ENCODE measurements at places on chromosomes 12 and 14. TPM values are rescaled to one million over a fixed set of nuclear protein-coding genes. Genes with fewer than 3 reads are reported as not detected.

DNA sequence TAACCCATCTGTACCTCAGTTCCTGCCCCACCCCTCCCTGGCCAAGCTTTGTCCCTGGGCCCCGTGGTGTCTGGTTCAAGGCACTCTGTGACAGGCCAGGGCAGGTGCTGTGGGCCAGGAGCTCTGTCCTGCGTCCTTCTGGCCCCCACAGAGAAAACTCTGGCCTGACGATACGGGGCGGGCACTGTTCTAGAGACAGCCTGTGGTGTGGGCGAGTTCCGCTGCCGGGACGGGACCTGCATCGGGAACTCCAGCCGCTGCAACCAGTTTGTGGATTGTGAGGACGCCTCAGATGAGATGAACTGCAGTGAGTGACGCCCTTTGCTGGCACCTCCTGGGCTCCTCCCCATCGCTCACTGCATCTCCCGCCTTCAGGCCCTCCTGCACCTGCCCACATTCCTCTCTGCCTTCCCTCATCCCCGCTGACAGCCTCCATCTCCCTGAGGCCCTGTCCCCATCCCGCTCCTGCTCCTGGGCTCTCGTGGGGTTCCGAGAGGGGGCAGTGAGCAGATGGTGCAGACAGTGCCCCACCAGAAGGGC, 22.8 kb upstream of the NXPH4 start:
- DNase-seq, result no peak

DNA sequence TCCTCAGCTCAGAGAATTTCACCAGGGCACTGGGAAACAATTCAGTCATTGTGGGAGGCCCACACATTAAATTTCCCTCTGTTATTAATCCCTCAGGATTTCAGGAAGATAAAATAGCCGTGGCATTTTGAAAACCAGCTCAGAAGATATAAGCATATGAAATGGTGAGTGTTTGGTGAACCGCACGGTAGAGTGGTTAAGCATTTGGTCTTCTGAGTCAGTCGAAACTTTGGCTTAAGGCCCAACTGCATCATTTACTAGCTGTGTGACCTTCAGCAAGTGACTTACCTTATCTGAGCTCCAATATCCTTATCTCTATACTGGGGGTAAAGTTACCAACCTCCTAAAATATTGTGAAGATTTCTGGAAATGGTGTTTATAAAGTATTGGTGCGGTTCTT, 5.2 kb upstream of the VRK1 start:
- no peak for DNase-seq

- no peak for DNase-seq
These were observed 4.8 kb downstream of the SLC38A1 start for GRCh38 chr12:46264057-46264456.

GRCh38 chr12:22206111-22206728, 128.3 kb downstream of the ST8SIA1 start:
- no peak for DNase-seq

GRCh38 chr12:128007250-128007649, 259.7 kb upstream of the TMEM132C start:
- no peak for DNase-seq

- DNase-seq, result no peak
These were observed 56.5 kb downstream of the HECTD4 start for GRCh38 chr12:112325622-112326207.

DNA sequence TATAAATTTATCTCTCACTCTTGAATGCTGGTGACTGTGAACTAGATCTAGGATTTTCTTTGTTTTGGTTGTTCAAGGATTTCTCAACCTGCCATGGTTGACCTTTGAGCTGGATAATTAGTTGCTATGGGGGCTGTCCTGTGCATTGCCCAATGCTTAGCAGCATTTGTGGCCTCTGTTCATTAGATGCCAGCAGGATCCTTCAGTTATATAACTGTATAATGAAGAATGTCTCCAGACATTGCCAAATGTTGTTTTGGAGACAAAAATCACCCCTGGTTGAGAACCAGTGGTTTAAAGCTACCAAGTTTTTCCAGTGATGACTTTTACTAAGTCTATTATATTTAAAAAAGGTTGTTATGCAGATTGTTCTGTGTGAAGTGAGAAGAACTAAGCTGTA, 147.9 kb upstream of the STXBP6 start:
- DNase-seq, result no peak

DNA sequence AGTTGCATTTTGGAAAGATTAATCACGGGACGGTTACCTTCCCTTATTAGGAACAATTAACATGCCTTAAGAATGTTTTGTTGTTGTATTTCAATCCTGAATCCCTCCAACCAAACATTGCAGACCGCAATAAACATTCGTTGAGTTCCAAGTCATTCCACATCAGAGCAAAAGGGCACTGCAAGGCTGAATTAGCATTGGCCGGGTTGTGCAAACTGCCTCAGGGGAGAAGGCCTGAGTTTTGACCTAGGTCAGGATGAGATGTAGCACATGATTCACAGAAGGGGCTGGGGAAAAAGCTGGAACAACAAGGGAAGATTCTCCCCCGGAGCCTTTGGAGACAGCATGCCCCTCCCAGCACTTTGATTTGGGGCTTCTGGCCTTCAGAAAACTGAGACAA, 82.1 kb upstream of the BDKRB2 start:
- peak; percentile 21 for DNase-seq

DNA sequence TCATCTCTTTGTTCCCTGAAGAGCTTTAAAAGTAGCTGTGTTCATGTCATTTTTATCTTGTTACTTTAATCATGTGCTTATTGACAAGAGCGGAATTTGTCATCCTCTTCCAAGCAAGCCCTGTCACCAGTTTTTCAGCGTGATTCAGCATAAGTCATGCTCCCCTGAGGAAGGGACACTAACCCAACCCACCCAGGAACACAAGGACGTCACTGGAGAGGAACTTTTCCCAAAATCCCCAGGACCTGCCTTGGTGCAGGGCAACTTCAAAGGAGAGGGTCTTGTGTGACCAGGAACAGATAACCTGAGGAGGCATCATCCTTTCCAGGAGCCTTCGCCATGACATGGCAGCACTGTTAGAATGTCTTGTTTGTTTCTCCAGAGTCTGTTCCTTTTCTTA, 107.1 kb upstream of the DIO3 start:
- no peak for DNase-seq

DNA sequence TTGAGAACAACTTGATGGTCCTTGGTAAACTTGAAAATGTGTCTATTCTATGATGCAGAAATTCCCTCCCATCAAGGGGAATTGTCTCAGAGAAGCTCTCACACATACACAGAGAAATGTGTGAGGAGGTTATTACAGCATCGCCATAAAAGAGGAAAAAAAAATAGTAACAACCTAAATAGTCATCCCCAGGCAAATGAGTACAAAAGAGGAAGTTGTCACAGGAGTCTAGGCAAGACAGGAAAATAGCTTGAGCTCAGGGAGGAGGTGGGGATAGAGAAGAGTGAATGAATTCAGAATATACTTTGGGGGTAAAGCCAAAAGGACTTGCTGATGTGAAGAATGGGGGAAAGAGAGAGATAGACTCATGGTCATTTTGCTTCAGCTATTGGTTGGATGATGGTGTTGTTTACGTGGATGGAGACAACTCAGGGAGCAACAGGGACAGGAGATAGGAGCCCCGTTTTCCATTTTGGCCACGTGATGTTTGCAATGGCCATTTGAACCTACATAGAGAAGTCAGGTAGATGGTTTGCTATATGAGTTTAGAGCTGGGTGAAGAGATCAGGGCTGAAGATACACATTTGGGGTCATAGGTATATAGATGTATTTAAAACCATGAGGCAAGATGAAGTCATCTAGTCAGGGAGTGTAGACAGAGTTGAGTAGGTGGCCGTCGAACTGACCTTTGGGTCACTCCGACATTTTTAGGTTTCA, 20.3 kb downstream of the LRRC74A start:
- DNase-seq, result no peak

DNA sequence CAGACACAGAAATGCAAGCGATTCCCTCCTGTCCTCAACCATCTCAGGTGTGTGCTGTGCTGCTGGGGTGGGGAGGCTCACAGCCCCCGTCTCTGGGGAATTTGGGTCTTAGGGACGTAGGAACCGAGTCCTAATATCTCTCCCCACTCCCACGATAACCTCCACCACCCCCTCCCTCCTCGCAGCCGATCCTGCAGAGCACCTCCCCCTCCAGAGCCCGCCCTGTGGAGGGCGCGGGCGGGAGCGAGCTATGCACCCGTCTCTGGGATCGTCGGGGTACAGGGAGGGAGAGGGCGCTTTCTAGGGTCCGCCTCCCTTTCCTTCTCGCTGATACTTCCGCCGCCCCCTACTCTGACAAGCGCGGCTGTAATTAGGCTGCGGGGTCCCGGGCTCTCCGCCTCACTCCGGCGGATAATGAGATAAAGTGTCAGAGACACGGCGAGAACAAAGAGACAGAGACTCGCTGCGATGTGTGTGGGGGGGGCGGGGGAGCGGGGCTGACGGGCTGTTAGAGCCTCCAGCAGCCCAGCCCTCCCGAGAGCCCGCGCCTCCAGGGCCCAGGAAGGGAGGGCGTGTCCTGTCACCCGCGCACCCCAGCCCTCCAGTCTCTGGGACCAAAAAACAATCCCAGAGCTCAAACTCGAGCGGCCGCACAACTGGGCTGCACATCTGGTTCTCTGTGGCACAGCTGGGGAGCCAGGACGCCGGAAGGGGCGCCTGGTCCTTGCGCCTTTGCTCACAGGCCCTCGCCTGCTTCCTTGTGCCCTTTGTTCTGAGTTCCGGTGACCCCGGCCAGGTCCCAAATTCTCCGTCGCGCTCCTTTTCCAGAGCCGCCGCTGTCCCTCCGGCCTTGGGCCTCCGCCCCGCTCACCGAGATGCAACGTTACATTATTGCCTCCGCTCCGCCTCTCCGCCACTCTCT, 8.7 kb downstream of the SHMT2 start:
- DNase-seq, result no peak

DNA sequence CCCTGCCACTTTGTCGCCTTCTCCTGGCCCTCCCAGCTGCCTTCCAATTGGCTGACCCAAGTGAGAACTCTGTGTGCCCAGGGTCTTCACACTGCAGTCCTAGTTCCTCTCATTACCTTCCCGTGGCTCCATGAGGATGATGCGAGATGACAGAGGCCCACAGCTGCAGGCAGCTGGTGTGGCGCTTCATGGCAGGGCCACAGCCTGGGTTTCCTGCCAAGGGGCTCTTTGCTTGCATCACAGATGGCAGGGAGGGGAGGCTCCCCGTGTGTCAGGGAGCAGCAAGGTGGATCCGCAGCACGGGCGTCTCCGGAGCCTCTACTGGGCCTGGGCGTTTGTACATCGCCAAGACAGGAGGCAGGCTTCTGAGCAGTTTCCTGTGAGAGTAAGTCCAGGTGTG, 28.9 kb downstream of the DEGS2 start:
- DNase-seq, result no peak

DNA sequence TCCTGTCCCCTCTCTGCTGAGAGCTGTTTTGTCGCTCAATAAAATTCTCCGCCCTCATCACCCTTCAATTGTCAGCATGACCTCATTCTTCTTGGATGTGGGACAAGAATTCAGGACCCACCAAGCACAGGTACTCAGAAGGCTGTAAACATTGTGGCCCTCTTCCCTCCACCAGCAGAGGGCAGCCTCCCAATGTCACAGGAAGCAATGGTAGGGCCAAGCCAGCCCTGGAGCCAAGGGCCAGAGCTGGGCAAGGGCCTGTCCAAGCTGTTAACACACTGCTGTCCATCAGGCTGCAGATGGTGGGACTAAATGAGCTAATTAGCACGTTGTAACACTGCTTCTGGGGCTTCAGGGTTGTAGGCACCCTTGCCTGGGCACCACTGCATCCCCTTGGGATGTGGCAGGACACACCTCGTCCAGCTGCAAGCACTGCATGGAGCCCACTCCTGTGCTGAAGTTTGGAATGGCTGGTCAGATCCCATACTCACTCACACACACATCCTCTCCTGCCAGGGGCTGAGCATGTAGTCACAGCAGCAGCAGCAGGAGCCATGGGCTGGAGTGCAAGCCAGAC, 62.7 kb upstream of the HECTD1 start:
- peak; percentile 21 for DNase-seq

DNA sequence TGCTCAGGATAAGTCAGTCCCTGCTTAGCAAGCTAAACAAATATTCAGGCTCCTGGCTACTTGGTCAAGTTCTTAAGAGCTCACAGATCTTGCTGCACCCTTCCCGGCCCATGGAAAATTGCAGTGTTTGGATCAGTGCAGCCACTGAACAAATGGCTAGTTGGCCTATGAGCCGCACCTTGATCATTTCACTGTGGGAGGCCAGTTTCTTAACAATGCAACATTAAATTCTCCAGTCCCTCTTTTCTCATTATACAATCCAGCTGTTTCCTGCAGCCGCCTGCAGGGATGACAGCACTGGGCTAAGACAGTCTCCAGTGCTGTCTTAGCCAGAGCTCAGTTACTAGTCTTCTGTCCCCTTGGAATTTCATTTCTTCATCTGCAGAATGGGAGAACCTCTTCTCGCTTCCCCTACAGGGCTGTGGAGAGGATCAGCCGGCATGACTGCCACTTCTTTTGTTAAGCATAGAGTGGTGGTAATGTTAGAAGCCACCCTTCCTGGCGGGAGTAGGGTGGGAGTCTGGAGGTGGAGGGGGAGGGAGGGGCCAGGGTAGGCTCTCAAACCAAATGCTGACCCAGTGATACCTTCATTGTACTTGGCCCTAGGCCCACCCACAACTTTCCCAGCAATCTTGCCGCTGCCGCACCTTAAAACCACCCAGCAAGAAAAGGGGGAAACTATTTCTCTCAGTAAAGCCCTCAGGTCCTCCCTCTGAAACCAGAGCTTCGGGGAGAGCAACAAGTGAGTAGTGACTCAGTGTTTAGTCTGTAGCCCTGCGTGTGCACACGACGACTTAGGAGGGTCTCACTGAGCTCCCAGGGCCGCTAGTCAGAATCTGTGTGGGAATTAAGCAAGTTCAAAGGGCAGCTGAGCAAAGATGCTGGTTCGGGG, 145.7 kb downstream of the NUAK1 start:
- DNase-seq, result no peak

DNA sequence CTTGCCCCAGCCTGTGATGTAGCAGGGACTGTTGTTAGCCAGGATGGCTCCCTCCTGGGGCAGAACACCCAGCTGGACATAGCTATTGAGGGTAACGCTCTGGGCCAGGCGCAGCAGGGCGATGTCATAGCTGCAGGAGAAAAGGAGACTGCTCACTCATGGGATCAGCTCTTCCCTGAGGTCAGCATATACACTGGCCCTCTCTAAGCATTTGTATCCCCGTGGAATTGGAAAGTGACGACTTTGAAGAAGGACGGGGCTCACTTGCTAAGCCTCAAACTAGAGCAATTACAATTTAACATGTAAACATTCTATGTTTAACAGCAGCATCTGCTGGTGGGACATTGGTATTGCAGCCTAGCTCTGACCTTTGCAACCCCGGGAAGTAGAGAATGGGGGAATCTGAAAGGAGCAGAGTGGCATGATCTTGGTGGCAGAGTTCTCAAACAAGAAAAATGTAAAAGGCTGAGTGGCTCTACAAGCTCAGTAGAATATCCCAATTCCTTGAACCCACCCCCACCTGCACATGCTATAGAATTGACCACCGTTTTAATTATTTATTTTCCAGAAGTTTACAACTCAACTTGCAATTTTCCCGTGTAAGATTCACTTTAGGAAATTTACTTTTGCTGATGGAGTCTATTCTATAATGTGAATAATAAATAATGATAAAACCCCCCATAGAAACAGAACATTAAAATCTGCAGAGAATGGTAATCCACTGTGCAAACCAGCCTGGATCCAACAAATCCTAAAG, 5.0 kb downstream of the CELA1 start:
- peak; percentile 81 for DNase-seq

NRXN3 gene
- total RNA-seq, result 2.3 TPM

RPGRIP1 gene
- not detected for total RNA-seq

CORO1C gene
- total RNA-seq, result 26.7 TPM

CSRP2 gene
- total RNA-seq, result 4.3 TPM

DPY19L2 gene
- total RNA-seq, result 5.6 TPM

INHBE gene
- total RNA-seq, result not detected

TNS2 gene
- 113 TPM for total RNA-seq

GPD1 gene
- total RNA-seq, result 7.0 TPM

Measured in body of pancreas (tissue), 4 donors.